ENCODE measurements at places on chromosomes 13 and 19.

- no peak for DNase-seq
Measured at GRCh38 chr13:67318860-67319259, 88.7 kb upstream of the PCDH9 start.

DNA sequence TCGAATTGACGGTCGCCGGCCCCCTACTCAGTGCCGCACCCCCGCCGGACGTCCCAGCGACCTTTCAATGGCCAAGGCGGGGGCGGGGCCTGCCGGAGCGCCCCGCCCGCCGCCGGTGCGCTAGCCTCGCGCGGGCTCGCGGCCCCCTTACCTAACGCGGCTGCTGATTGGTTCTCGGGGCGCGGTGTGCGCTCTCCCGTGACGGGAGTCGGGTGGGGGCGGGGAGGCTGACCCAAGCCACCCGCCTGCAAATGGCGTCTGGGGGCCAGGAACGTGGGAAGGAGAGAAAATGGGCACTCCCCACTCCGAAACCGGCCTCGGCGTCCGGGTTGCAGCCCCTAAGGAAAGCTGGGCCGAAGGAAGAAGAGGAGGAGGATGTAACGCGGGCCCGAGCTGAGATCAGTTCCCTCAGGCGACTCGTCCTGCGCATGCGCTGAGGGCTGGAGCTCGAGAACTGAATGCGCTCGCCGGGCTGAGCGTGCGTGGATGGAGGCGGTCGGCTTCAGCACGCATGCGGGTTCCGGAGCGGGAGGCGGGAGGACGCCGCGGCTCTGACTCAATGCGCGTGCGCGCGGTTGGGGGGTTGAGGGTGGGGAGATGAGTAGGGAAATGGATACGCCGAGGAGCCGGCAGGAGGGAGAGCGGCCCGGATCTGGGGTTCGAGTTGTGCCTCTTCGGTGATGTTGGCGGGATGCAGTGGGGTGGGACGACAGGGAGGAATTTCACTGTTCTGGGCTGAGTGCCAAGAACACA lies at the start of gene SMG9:
Gene SMG9, minus strand, starts transcription at position 460 of the 753 bp plus-strand sequence. CDS start 4,221 bp downstream, outside the sequence.
- peak; percentile 99 for DNase-seq

GRCh38 chr13:46329624-46330023 lies 57.4 kb downstream of the RUBCNL start:
- DNase-seq, result no peak

DNA sequence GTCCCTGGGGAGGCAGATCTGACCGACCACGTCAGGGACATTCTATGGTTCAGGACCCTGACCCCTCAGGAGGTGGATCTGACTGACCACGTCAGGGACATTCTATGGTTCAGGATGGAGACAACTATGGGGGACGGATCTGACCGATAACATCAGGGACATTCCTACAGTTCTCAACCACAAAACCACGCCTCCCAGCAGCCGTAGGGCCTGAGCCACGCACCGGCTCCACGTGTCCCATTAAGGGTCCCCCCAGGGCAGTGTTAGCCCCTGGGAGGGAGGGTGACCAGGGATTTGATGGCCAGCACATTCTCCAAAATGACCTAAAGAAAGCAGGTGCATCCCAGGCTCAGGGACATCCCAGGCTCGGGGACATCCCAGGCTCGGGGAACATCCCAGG lies 49.0 kb upstream of the C13orf46 start:
- DNase-seq, result no peak

DNA sequence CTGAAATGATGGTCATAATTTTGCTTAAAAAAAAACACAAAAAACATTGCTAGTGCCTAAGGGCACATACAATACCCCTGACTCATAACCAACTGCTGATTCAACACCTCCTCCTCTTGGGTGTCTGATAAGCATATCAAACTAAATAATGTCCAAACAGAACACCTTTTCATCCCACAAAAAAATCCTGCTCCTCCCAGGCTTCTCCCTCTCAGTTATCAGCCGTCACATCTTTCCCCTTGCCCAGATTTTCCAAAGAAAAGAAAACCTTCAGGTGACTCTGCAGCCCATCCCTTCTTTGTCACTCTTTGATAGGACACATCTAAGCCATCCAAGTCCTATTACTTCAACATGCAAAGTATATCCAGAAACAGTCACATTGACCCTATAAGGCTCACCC lies 46.9 kb downstream of the ABCC4 start:
- no peak for DNase-seq

Data from ecto neural progenitor cell (in vitro differentiated cells).